ENCODE measurements at places on chromosomes 4 and X. TPM values are rescaled to one million over a fixed set of nuclear protein-coding genes. Genes with fewer than 3 reads are reported as not detected.

LUZP4 gene
- not detected for total RNA-seq

NPY5R gene
- total RNA-seq = not detected

GRCh38 chr4:146334862-146335449 lies 120.6 kb downstream of the REELD1 start:
- DNase-seq = no peak

DNA sequence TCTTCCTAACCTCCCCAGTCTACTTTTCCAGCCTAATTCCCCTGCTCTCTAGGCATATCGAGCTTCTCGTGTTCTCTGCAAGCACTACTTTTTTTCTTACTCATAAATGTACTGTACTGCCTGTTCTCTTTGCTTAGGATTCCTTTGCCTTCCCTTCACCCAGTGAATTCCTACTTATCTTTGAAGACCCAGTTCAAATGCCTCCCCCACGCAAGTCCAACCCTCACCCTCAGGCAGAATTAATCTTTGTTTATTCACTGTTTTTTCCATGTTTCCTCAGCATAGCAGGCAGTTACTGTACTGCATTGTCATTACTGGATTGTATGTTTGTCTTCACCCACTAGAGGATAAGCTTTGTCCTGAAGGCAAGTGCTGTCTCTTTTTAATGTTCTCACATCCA lies 287.7 kb downstream of the BMPR1B start:
- no peak for DNase-seq

DNA sequence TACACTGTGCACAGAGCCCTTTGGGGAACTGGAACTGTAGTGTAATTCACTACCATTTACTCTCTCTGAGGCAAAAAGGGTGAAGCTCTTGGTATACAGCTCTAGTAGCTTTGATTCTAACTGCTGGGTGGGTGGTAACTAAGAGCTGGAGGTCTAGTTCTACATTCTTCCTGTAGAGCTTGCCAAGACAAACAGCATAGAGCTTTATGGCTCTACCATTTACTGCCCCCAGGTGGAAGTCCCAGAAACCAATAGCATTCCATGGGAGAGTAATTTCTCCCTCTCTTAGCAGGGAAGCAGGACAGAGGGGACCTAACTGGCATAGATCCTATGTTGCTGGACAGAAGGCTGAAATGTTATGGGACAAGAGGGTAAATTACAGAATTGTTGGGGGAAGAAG lies 26.7 kb downstream of the HDAC8 start:
- no peak for DNase-seq

- DNase-seq = no peak
Observed at GRCh38 chr4:107837776-107838618, 13.3 kb downstream of the SGMS2 start.

DNA sequence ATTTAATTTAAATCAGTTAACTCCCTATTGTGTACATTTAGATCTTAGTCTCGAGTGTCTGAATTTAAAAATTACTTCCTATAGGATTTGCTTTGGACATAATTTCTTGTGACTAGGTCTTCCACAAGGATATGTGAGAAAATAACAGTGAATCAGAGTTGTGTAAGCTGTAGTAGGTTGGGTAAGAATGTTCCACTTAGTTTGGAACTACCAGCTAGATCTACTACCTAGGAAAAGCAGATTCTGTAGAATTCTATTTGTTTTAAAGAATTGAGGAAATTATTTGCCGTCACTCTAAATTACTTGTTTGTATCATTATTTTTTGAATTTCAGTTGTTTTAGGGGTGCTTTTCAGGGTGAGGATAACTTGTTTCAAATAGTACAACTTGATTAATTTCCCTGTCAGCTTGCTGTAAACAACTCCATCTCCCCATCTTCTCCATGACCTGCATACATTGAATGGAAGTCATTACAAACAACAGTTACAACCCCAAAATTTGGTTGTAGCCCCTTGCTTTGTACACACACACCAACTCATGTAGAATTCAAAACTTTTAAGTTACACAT lies 1.3 kb downstream of the MTHFD2L start:
- DNase-seq = no peak
